ENCODE measurements at places on chromosomes 4 and X.

DNA sequence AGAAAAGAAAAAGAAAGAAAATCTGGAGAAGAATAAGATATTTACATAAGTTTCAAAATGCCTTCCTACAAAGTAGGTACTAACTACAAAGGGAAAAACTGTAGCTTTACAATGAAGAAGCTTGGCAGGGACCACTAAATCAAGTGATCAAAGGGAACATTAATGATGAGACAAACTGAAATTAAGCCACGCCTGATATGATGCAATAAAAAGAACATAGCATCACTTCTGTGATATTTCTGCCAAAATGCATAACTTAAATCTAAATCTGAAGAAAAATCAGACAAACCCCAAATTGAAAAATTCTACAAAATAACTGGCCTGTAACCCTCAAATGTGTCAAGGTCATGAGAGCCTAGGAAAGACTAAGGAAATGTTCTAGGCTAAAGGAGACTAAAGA lies 8.9 kb upstream of the DCLK2 start:
- DNase-seq, result no peak

- DNase-seq, result no peak
Measured at GRCh38 chr4:152734015-152734698, 45.4 kb downstream of the TIGD4 start.

GRCh38 chrX:105260291-105261043 lies 40.0 kb upstream of the TEX13A start:
- no peak for DNase-seq

DNA sequence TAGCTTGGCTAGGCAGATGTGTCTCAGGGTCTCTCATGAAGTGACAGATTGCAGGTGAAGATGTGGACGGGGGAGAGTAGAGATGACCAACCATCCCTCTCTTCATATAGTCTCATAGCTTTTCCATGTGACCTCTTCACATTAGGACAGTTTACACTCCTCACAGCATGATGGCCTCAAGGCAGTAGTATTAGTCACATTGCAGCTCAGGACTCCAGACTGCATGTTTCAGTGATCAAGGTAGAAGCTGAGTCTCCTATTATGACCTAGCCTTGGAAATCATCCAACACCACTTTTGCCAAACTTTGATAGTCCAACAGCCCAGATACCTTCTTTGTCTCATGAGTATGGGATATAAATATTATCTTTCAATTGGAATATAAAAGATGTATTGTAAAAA lies 147.7 kb downstream of the GASK1B start:
- DNase-seq, result no peak

DNA sequence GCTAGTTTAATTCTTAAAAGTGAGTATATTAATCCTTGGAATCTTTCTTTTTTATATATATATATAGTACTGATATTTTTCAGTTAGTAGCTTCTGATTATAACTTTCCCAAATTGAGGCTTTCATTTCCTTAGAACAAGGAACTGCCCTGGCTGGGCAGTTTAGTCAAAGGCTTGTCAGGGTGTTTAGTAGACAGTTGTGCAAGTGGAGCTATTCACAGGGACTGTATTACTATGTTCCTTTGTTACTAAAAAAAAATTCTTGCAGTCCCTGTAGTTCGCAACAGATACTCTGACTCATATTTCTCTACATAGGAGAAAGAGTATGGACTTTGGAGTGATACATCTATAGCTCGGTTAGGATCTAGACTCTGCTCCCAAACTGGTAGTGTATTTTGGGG lies 20.8 kb downstream of the USO1 start:
- DNase-seq, result no peak

GRCh38 chr4:83574247-83574646 lies 38.3 kb downstream of the GPAT3 start:
- no peak for DNase-seq

DNA sequence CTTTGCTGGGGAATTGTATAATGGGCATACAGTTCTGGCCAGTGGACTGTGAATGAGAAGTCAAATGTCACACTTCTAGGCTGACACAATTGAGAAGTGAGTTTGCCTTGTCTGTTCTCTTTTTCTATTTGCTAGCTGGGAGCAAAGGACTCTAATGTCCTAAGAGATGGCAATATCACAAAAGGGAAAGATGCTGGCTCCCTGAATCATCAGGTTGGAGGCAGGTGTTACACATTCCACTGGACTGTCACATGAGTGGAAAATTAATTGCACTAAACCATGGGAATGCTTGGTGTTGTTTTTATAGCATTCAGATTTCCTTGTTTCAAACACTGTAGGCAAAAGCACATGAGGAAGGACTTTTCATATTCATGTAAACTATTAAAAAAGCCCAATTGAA lies 388.3 kb downstream of the ADAM29 start:
- DNase-seq, result no peak

DNA sequence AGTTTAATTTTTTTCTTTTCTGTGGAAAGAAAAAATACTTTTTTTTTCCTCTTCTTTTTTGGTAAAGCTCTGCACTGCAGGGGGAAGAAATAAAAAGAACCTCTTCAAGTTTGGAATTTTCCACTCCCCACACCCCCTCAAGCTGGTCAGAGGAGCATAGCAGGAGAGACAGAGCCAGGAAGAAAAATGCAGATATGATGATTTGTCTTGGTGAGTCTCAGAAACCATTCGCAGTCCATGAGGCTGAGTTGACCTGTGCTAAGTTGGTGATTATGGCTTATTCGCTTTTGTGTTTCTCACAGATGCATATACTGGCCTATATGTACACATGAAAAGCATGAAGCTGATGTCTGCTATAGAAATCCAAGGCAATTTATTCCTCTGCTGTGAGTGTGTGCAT lies 205.9 kb downstream of the LDB2 start:
- DNase-seq, result no peak

- no peak for DNase-seq
Measured at GRCh38 chr4:74114234-74114633, 15.2 kb upstream of the CXCL2 start.

DNA sequence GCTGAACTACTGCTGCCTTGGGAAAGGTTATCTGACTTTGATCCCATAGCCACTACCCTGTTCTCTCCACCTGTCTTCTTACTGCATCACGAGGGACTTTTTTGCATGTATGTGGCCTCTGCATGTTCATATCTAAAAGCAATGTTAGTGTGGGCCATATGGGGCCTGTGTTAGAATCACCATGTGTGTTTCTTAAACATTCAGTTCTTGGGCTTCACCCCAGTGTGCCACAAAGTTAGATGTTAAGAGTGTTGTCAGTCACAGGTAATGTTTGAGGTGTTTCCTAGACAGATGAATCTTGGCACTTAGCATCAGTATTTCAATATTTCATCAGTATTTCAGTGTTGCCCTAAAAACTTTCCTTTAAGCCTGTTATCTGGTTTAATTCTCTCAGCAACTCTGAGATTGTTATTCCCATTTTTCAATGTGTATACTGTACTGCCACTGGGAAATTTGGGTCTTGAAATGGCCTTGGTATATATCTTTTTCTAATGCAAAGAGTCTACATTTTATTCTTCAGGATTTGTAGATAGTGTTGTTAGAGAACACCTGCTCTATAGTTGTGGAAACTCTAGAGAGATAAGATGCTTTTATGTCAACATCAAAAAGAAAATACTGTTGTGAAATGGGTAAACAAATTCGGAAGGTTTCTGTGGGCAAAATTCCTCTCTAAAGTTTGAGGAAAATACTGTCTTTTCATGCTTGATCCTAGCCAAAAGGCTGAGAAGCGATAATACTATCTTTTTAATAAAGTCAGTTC lies 259.7 kb downstream of the BMPR1B start:
- no peak for DNase-seq

DNA sequence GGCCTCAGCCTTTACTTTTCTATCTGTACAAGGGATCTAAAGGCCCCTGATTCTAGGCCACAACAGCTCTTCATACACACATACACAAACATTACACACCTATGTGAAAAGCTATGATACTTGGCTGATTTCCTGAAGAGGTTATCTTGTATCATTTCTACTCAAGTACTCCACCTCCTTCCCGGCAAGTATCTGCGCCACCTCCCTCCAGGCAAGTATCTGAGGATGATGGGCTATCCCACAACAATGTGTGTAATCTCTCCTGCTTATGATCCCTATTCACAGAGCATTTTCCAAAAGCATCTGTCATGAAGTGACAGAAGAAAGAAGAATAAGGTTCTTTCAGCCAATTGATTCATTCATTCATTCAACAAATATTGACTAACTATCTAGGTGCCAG lies 36.8 kb downstream of the AFAP1 start:
- DNase-seq, result no peak

DNA sequence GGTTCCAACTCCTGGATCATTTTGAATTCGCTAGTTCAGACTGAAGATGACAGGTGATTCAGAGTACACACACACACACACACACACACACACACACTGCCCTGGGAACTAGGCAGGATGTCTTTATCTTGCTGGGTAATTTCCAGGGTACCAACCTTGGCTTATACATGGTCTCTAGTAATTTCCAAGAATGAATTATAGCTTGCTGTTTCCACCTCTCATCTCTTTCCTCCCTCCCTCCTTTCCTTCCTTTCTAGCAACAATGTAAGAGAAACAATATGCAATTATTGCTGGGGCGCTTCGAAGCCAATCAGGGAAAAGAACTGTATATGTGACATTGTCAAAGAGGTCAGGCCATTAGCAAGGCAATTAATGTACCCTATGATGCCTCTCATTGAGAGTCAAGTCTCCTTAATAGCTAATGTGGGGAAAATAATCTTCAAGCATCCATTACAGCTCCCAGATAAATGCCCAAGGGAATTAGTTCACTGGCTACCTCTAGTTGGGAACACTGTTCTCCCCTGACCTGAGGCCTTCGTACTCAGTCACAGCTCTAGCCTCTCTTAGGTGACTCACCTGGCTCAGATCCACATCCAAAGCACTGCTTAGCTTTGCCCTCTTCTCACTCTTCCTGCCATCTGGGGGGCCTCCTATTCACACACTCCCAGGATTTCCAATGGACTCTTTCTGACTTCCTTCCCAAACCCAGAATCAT lies 311.5 kb downstream of the PPP1R2C start:
- DNase-seq, result no peak

GRCh38 chr4:123345137-123345934 lies 51.3 kb upstream of the SPRY1 start:
- no peak for DNase-seq

- no peak for DNase-seq
Measured at GRCh38 chr4:25446611-25447010, 69.5 kb downstream of the ANAPC4 start.

DNA sequence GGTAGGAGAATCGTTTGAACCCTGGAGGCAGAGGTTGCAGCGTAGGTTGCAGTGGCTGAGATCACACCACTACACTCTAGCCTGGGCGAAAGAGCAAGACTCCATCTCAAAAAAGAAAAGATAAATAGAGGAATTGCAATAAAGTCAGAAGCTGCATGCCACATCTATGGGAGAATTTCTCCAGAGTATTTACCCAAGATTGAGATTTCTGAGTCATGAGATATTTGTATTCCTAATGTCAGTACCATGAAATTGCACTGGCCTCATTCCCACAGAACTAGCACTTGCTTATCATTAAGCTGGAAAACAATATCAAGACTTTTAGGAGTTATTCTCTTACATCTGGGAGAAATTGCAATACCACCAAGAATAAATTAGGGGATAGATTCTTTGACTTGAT lies 37.4 kb downstream of the ASIC5 start:
- DNase-seq, result no peak

- no peak for DNase-seq
Measured at GRCh38 chrX:133994576-133994975, 9.2 kb upstream of the GPC3 start.

DNA sequence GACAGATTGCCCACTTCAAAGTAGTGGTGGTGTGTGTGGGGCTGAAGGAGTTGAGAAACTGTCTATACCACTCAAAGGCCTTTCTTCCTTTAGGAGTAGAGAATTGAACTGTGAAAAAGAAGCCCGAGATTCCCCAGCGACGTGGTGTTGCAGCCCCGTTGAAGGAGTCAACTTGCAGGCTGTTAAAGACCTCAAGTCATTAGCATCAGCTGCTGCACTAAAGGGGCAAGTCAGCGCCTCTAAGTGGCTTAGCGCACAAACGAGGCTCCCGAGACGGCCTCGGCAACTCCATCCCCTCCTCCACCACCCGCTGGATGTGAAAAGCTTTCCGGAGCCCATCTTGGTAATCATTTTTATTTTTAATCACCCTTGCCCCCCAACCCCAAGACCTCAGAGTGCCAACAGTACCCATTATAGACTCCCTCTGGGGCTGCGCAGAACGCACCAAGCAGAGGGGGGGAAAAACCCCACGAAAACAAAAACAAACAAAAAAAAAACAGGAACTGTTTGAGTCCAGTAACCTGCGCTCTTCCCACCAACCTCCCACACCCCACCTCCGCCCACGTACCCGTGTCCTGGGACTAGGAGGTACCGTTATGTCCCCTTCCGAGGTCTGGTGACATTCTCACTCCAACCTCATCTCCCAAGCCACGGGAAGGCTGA lies 913 bp upstream of the PRDM8 start:
- DNase-seq, result no peak

DNA sequence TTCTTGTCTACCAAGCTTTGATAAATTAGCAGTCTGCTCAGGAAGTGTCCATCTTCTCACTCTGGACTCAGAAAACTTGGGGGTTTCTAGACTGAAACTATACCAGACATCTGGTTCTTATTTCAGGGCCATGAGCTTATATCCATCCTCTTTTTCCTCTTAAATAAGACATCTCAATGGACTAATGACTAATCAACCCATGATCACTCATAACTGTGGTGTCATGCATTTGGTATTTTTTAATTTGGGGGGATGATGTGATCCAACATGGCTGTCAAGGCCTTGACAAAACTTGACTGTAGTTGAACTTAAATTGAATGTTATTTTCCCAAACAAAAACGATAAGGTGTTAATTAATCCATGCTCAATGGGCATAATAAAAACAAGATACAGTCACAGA lies 87.8 kb downstream of the GPRASP3 start:
- DNase-seq, result no peak

DNA sequence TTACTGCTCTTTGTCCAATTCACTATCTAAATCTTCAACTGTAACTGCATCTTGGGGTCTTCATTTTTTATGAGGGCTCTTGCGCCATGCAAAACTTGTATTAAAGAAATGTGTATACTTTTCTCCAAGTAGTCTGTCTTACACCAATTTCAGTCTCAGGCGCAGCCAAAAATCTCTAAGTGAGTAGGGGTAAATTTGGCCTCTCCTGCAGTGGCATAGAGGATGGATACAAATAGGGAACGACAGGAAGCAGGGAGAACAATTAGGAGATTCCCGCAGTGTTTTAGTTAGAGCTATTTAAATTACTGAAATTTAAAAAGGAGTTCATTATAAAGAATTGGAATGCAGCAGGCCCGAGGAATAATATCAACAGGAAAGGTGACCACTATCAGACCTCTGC lies 30.2 kb downstream of the DMP1 start:
- DNase-seq, result no peak

GRCh38 chr4:105106426-105106825 lies 40.2 kb upstream of the TET2 start:
- DNase-seq, result no peak

DNA sequence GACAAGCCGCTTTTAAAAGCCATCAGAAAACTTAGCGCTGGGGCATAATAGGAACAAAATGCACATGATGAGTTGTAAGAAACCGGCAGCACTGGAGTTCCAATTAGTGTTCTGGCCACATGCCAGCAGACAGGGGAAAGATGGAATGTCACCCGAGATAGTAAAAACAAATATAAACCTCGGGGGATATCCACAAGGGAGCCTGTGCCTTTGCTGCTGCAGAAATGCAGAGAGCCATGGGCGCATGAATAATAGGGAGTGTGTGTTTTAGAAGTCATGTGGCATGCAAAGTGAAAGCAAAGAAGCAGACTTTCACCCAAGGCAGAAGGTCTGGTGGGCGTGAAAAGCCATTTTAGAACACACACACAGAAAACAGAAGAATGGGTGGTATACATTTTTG lies 19.1 kb downstream of the GPRASP3 start:
- DNase-seq, result no peak
